NCI-H2171 (cell line): ENCODE measurements at places on chromosomes 7 and 10.

- no peak for DNase-seq
These were observed 8.3 kb upstream of the SMKR1 start for GRCh38 chr7:129494041-129494440.

DNA sequence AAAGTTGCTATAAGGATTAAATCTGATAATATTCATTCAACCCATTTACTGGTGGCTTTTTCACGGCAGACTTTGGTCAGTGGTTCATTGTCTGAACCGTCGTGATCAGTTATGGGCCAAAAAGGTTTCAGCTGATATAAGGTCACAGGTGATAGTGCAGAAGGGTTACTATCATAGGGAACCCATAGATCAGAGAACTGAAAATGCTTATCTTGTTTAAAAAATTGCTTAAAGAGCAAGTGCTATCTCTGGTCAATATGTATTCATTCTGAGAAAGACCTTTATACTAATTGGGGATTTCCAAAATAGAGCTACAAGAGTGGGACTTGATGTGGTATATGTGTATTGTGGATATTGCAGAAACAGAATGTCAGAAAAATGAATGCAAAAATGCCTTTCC is 147.8 kb upstream of the SEMA3E start:
- DNase-seq = no peak

GRCh38 chr7:15309872-15310271 is 251.9 kb downstream of the AGMO start:
- DNase-seq = no peak

GRCh38 chr7:116331020-116331419 is 120.7 kb downstream of the TES start:
- DNase-seq = no peak

- DNase-seq = no peak
These were observed 109.2 kb downstream of the PIP4K2A start for GRCh38 chr10:22605168-22605567.

DNA sequence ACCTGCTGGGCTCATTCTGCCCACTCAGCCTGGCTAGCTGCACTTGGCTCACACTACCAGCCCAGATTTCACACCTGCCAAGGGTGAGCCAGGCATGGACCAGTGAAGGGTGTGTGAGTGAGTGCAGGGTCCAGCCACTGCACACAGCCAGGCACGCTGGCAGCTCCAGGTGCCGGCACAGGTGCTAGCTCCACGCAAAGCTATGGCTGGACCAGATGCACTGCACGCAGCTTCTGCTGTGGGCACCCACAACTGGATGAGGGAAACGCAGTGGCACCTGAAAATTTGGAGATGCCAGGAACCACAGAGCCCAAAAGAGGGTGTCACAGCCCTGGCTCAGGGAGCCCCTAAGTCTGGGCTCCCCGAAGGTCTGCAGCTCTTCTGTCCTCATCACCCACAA is 24.9 kb upstream of the TES start:
- no peak for DNase-seq

DNA sequence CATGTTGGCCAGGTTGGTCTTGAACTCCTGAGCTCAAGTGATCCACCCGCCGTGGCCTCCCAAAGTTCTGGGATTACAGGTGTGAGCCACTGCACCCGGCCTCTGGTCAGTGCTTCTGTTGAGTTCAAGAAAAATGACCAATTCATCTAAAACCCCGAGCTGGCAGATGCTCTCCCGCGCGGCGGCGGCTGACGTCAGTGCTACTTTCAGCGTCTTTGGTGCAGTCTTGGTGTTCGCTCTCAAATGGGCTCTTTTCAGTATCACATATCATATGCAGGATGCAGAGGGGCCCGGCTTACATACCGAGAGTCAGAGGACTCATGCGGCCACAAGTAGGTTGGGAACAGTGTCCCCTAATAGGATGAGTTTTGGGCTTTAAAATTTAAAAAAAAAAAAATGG is 125.9 kb downstream of the CUX1 start:
- no peak for DNase-seq

- no peak for DNase-seq
These were observed 116.6 kb downstream of the INPP5A start for GRCh38 chr10:132654121-132654571.

- DNase-seq = no peak
These were observed 127.5 kb downstream of the SNX10 start for GRCh38 chr7:26419198-26419597.

- no peak for DNase-seq
These were observed 51.7 kb upstream of the CAMK2B start for GRCh38 chr7:44377134-44377463.

- no peak for DNase-seq
These were observed 3.0 kb upstream of the MCM10 start for GRCh38 chr10:13158401-13158800.

DNA sequence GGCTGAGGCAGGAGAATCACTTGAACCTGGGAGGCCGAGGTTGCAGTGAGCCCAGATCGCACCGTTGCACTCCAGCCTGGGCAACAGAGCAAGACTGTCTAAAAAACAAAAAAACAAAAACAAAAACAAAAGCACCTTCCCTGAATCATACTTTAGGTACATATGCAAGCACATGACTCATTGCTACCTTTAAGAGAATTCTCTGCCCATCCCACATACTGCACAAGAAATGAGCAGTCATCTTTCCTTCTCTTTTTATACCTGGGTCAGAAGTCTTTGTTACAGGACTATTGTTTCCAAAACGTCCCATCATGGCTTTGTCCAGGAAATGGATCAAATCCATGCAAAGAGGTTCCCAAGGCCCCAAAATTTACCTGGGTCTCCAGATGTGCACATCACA is 21.5 kb upstream of the AKR1B10 start:
- no peak for DNase-seq

DNA sequence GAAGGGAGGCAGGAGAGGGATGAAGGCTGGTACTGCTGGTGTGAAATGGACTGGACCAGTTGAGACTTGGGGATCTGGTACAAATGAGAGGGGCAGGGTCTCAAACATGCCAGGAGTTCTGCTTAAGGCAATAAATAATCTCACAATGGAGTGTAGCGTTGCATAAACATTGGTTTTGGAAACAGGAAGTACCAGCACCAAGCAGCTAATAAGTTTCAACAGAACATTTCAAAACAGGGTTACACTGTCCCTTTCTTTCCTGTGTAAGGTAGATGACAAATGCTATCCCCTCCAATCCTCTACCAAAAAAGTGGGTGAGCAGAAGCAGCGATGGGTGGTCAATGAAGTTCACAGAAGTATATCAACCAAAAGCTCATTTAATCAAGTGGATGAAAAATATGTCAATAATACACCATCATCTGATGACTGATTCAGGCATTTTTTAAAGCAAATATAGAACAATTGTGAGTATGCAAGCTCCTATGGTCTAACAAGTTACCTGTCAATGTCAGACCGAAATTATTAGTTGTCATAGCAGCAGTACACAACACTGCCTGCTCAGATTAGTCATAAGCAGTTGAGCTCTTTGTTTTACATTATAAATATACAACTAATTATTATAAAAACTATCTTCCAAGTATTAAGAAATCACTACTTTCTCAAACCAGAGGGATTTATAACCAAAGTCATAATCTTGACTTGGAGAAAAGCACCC is 220.0 kb downstream of the FAM107B start:
- DNase-seq = no peak

GRCh38 chr10:5694573-5694972 is 9.9 kb downstream of the TASOR2 start:
- no peak for DNase-seq

GRCh38 chr10:85642421-85643170 is 724.0 kb downstream of the GRID1 start:
- DNase-seq = no peak

DNA sequence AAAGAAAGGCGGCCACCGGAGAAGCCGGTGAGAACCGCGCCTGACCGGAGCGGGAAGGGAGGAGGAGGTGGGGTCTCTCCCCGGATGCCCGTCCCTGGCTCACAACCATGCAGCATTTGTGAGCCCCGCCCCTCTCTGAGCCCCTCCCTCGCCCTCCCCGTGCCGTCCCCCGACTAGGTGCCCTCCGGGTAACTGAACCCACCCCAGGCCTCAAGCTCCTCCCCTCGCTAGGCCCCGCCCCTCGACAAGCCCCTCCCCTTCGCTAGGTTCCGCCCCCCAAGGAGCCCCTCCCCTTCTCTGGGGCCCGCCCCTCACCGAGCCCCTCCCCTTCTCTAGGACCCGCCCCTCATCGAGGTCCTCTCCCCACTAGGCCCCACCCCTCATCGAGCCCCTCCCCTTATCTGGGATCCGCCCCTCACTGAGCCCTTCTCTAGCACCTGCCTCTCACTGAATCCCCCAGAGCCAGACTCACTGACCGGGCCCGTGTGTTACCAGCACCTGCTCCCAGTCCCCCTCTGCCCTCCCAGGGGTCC is 42.2 kb upstream of the HSPB1 start:
- no peak for DNase-seq

GRCh38 chr7:97499204-97499603 is 232.7 kb upstream of the TAC1 start:
- DNase-seq = no peak

GRCh38 chr10:80602881-80603280 is 65.2 kb downstream of the SH2D4B start:
- no peak for DNase-seq

DNA sequence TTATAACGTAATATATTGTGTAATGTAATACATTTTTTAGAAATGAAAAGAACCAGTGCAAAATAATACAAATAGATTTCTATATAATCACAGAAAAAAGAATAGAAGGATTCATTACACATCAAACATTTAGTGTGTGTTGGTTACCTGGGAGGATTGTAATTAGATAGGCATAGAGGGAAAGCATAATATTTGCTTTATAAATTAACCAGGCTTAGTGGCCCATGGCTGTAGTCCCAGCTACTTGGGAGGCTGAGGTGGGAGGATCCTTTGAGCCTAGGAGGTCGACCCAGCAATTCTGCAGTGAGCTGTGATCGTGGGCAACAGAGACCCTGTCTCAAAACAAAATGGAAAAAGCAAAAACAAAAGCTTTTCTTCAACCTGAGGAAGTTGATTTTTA is 5.0 kb upstream of the CNOT4 start:
- DNase-seq = no peak

DNA sequence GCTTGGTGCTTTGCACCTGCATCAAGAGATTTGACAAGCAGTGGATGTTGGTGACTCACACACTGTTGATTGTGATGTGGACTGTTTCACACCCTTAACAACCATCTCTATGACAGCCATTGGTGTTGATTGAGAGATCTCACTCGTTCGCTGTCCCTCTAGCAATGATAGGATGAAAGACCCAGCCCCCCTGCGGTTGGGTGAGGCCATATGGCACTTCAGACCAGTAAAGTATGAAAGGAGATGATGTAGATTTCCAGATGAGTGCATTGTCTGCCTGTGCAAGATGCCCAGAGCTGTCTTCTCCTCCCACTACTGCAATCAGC is 138.7 kb upstream of the PRR15 start:
- no peak for DNase-seq

DNA sequence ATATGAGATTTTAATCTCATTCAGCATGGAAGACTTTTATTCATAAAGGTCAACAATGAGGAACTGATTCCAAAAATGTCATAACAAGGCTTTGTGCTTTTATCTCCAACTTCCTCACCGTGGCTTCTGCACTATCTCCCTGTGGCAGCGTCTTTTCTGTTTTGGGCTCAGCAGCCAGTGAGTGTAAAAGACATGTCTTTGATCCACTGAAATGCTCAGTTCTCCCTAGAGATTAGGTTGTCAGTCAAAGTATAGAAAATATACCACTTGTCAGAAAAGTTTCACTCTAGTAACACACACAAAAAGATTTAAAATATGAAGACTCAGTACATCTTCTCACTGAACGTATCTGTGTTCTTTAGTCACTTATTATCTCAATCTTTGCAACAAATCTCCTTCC is 901.8 kb upstream of the ZWINT start:
- DNase-seq = no peak

- no peak for DNase-seq
These were observed 64.1 kb upstream of the RNF32 start for GRCh38 chr7:156576216-156577058.

GRCh38 chr10:44985175-44985681 is 6.6 kb upstream of the DEPP1 start:
- no peak for DNase-seq

GRCh38 chr10:118373786-118374185 is 31.7 kb upstream of the FAM204A start:
- no peak for DNase-seq

DNA sequence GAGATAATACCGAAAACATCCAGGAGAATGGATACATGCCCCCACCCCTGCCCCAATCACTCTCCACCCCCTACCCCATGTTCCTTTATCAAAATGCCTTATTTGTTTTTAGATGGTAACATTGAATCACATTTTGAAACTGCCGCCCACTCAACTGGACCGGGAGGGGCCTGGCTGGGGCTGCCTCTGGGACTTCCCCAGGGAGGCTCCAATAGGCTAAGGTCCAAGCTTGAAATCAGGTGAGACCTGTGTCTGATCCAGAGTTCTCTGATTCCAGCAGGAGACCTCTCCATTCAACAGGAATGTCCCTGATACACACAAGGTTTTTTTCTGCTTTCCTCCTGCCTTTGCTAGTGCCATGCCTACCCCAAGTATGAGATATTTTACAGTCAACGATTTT is 43.8 kb upstream of the ACSL5 start:
- no peak for DNase-seq

DNA sequence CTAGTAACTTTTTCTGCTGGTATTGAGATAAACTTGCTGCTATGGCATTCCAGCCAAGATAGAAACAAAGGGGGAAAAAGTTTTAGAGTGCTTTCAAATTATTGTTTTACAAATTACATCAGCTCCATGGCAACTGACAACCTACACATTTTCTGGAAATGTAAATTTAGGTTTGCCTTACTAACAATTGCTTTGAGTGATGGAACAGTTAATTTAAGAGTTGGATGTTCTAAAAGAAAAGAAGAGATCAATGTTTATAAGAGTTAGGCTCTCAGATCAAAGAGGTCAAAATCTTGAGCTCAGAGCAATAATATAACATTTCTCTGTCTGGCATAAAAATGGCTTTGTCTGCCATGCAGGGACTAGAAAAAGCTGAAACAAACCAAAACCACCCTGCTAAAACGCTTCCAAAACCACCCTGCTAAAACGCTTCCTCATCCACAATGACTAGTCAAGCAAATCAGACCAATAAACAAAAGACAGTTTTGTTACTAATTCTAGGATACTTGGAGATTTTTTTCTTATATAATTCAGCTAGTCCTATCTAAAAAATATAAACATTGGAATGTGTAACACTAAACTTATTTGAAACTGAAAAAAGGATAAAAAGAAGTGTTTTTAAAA is 32.3 kb downstream of the ORC5 start:
- DNase-seq = no peak

DNA sequence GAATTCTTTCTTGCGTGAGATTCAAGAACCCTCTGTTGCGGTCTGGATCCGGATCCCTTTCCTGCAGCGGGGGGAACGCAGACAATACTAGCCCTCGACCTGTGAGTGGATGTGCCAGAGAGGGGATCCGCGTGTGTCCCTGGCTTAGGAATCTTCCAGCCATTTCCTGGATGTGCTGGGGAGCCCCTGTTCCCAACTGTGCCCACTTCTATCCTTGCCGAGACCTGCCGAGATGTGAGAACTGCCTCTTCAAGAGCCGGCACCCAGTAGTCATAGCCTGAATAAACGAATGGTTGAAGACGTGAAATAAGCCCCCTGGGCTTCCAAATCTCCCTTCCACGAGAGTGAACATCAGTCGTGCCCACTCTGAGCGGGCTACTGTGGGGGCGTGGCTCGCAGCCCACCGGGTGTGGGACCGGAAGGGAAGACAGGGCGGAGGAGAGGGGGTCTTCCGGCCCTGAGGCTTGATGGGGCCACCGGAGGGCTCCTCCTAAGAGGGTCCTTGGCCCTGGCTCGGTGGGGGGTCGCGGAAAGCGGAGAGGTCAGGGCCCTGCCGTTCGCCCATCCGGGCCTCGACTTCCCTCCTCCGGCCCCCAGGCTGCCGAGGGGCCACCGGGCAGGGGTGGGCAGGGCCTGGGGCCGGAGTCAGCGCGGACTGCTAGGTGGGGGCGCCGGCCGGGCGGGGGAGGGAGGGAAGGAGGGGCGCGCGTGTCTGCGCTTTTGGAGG is 1.3 kb upstream of the CCDC136 start:
- no peak for DNase-seq
